NCI-H1417 (cell line): ENCODE measurements at places on chromosomes 1 and 21.

- DNase-seq = peak; percentile 41
Measured at GRCh38 chr1:72937905-72938304, 655.6 kb upstream of the NEGR1 start.

DNA sequence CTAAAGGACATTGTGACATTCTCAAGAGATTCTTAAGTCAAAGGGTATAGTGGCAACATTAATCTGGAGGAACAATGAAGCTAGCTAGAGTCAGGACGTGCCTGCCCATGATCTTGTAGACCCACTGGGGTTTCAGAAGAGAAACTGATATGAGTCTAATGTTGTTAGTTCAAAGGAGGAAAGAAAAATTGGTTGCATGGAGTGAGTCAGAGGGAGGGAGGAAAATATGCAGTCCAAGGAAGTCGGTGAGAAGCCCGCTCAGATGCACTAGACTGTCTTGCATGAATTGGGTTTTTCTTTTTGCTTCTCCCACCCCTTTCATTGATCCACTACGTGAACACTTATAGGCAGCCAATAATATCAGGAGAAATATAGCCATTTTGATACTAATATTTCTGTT, 53.8 kb upstream of the SYT14 start:
- no peak for DNase-seq

GRCh38 chr1:151980287-151981177, 13.1 kb downstream of the S100A10 start:
- no peak for DNase-seq

DNA sequence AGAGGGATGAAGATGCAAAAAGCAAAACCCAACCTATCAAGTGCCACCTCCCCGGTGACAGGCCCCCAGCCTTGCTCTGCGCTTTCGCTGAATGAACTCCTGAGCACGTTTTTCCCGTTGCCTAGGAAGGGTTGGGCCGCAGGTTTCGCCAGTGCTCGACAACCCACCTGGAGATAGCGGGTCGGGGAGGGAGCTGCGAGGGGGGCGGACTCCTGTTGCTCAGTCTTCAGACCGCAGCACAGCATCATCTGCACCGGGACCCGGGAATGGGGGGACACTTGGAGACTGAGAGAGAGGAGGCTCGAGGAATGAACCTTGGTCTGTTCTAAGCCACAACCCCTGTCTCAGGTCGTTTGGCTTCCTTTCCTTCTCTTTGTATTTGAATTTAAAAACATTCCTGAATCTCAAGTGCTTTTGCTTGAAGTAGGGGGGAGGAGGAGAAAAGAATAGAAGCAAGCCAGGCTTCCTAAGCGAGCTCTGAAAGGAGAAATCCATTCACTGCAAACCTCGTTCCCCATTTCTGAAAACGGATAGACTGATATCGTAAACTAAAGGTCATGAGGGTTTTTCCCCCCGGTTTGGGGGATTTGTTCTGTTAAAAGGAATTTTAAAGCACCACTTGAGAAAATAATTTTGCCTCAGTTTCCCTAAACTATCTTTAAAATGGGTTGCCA, 1.2 kb downstream of the AK5 start:
- DNase-seq = peak; percentile 67

DNA sequence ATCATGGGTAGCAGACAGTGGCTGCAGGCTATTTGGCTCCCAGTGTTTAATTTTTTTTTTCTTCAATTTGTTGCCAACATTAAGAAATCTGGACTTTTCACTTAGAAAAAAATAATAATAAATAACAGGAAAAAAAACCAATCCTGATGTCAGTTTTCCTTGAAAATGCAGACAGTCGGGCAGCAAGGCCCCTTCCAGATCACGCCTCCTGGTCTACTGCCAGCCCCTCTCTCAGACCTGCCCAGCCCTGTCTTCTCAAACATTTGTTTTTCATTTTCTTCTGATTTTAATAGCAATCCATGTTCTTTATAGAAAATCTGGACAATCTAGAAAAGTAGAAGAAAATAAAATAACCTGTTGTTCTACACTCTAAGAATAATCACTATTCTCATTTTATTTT, 15.5 kb downstream of the IFNGR2 start:
- DNase-seq = no peak

GRCh38 chr1:226574044-226574443, 25.5 kb downstream of the STUM start:
- no peak for DNase-seq

- no peak for DNase-seq
Measured at GRCh38 chr1:177286396-177286795, 115.6 kb downstream of the BRINP2 start.

DNA sequence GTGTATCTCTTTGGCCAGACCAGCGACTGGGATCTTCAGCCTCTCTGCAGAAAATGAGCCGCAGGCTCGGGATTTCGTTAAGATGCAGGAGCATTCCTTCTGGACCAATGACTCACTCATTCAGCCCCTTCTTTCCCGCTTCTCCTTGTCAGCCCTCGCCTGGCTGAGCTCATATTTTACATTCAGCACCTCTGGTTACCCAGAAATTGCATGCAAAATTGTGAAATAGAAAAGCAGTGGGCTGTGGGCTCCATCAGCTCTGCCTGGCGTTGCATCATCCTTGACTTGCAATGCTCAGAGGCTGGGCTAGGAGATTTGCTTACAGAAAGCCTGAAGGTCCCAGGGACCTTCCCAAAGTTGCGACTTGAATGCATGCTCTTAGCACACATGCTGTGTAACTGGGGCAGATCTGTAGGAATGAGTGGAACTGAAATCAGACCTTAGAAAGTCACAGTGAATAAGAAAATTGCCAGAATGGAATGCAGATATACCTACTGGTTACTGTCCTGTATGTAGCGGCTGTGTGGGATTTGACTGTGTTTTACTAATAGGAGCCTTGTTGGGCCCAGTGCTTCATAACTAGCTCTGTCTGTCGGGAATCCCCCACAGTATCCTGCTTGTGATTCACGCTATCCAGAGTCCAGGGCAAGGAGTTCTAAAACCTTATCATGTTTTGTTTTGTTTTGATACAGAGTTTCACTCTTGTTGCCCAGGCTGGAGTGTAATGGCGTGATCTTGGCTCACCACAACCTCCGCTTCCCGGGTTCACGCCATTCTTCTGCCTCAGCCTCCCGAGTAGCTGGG, 444.8 kb downstream of the KIF26B start:
- no peak for DNase-seq

GRCh38 chr1:200831091-200831490, 41.7 kb upstream of the GPR25 start:
- peak; percentile 81 for DNase-seq

GRCh38 chr1:12380326-12381249, 150.8 kb downstream of the VPS13D start:
- DNase-seq = no peak

- DNase-seq = no peak
Measured at GRCh38 chr1:168390271-168390670, 109.6 kb downstream of the TBX19 start.

DNA sequence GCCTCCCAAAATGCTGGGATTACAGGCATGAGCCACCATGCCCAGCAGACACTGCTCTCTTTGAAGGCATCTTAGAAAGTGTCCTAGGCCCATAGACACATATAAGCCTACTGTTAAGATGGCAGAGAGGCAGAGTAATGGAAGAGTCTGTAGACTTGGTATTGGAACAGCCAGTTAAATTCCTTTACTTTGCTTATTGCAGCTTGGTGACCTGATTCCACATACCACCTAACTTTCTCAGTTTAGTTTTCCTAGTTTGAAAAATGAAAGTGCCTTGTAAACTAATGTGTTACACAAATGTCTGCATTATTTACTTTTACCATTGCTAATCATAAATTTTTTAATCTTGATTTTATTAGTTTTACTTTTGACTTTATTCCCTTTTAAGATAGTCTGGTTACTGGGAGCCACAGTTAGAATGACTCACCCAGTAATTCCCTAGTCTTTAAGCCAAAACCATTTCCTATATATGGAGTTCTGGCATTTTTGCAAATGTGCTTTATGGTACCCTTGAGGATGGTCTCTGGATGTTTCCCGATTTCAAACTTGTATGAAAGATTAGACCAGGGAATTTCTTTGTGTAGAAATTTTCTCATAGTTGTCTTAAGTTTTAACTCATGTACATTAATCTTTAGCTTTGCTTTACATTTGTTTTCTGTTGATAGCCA, 6.4 kb downstream of the SMAP2 start:
- DNase-seq = no peak

GRCh38 chr21:18759751-18760161, 356.2 kb upstream of the TMPRSS15 start:
- no peak for DNase-seq

DNA sequence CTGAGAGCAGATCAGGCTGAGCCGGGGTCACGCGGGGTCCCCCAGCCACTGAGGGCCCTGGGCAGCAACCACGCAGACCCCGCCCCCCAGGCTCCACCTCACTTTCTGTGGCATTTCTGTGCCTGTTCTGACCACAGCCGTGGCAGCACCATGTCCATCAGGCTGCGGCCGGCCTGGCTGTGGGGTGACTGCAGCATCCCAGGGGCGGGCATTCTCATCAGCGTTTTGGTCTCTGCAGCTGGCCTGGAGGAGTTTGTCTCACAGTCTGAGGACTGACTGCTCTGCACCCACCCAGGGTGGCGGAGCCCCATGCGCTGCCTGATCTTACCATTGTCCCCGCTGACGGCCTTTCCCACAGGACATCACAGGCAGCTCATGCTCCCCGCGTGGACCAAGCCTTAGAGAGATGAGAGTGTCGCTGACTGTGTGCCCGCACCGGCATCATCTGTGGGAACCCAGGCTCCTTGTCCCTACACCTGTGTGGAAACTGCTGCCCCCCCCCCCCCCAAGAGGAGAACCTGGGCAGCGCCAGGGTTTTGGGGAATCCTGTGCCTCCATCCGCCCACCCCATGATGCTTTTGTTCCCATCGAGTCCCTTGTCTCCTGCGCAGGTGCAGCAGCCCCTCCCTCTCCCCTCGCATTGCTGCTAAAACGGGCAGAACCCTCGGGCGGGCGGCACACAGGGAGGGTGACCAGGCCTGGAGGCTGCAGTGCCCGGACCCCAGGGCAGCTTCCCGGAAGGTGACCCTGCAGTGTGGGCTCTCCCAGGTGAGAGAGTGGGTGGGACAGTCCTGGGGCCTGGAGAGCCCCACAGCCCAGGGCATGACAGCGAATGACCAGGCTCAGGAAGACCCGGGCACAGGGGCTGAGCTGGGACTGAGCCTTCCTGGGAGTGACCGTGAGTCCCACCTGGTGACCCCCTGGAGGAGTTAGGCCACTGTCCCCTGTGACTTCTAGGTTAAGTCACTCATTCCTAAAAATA, 1.8 kb downstream of the KRTAP10-1 start:
- no peak for DNase-seq

- DNase-seq = no peak
Measured at GRCh38 chr1:112833806-112834205, 118.7 kb upstream of the PPM1J start.

DNA sequence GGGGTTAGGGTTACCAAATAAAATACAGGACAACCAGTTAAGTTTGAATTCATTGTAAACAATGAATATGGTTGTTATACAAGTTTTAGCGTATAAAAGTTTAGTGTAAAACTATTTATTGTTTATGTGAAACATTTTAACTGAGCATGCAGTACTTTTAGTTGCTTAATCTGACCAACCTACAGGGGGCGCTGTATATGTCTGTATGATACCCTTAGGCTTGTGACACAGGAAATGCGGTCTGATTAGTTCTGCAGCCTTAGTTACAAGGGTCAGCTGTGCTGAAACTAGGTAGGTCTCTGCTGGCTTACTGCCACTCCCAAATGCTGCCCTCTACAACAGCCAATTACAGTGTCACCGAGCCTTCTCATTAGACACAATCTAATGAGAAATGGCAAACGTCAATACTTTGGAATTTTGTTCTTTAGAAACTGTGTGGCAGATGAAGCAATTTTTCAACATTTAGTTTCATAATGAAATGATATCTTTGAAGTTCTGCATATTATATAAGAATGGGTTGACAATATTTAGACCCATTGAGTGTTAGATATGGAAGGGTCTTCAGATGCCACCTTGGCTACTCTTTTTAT, 56.2 kb downstream of the NTNG1 start:
- DNase-seq = peak; percentile 2

- DNase-seq = no peak
Measured at GRCh38 chr1:115229016-115229415, 109.0 kb downstream of the NGF start.

GRCh38 chr1:44276901-44277300, 63.6 kb downstream of the DMAP1 start:
- no peak for DNase-seq

- DNase-seq = no peak
Measured at GRCh38 chr1:14884614-14885175, 268.9 kb upstream of the TMEM51 start.

DNA sequence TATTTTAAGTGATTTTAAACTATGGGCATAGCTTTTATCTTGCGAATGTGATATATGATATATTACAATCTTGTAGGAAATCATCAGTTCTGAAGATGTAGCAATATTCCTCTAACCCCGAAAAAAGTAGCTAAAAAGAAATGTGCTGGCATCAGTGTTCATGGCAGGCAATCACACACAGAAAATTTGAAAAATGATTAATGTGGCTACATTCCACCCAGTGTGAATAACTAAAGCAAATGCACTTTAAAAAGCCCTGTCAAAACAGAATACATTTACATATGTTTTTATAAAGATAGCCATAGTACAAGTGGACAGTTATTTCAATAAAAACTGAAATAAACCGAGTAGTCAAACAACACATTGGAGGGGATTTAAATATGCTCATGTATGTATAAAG, 260.2 kb downstream of the HHAT start:
- DNase-seq = no peak

DNA sequence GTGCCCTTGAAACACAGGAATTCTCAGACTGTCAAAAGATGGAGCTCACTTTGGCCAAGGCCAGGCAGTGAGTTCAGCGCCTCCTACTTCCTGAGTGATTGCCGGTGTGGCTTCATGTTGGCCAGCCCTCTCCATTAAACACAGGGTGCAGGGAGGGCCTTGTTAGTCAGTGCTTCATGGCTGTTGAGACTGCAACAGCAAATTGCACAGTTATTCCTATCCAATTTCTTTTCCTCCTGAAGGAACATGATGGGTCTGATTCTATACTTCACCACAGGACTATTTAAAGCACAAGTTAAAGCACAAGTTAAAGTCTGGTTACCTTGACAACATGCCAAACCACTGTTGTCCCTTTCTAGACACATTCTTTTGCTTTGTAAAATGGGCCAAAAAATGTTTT, 156.6 kb downstream of the SIPA1L2 start:
- DNase-seq = no peak

GRCh38 chr1:31677401-31677800, 26.4 kb downstream of the COL16A1 start:
- DNase-seq = no peak

GRCh38 chr21:42836767-42837301, 42.5 kb downstream of the WDR4 start:
- no peak for DNase-seq

DNA sequence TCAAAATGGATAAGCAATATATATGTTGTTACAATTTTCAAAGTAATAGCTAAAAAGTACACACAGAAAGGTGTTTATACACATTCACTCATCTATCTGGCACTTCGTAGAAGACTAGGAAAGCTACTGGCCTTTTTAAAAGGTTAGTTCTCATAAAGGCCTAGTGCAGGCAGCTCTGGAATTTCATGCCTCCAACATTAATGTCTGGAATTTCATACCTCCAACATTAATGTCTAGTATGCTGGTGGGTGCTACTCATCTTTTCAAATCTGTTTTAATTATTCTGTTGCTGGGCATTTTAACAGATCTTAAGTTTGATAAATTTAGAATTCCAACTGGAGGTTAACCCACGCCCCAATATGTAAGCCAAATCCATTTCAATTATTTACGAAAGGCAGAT, 124.2 kb downstream of the AKT3 start:
- no peak for DNase-seq

- no peak for DNase-seq
Measured at GRCh38 chr1:93749487-93749886, 67.8 kb upstream of the BCAR3 start.

GRCh38 chr1:221053889-221054288, 174.6 kb downstream of the HLX start:
- DNase-seq = no peak

GRCh38 chr1:213179784-213180183, 128.7 kb downstream of the RPS6KC1 start:
- no peak for DNase-seq
